ENCODE measurements at places on chromosomes 5 and 9. TPM values are rescaled to one million over a fixed set of nuclear protein-coding genes. Genes with fewer than 3 reads are reported as not detected.
A peak's percentile ranks its signal among the peaks of the same experiment; 100 is the strongest.

GRCh38 chr5:113384782-113385285, 50.0 kb downstream of the TSSK1B start:
- no peak overlapping the region for H3K27ac ChIP-seq
- H3K36me3 ChIP-seq: no peaks in the 10 kb centered on the region
- H3K4me1 ChIP-seq: no peaks in the 10 kb centered on the region
- no peaks in the 10 kb centered on the region for H3K27me3 ChIP-seq
- H3K4me3 ChIP-seq: no peak overlapping the region

DNA sequence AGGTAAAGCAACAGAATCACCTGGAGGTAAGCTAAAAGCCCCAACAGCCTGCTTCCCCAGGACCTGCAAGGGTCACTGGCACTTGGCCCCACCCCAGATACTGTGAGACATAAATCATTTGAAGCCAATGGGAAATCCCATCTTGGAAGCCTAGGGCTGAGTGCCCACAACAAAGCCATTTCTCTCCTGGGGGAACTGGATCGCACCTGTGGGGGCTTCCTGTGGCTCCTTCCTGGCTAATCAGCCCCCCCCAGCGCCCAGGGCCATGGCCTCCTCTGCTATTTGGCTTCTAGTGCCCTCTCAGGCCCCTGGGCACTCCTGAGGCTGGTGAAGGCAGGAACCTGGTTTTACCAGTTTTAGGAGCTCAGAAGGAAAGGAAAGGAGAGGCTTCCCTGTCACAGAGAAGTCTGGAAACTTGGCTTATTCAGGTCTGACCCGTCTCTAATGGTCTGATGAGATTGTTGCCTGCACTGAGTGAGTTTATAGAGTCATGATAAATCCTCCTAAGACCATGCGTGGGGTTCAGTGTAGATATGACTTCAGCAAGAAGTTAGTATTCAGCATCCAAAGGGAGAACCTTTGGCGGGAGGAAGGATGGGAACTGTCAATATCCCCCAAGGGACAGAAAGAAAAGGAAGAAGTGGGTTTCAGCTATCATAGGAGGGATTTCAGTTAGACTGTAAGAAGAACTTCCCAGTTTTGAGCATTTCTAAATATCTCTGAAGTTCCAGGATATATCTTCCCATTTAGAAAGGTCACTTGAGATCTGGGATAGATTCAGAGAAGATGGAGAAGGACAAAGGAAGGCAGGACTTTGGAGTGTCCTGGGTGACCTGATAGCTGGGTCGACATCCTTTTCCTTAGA, 1.2 kb downstream of the KCNMB1 start:
- no peaks in the 10 kb centered on the region for H3K36me3 ChIP-seq
- H3K27me3 ChIP-seq: no peaks in the 10 kb centered on the region
- H3K27ac ChIP-seq: peak overlapping the region; percentile 97
- H3K4me3 ChIP-seq: peak overlapping the region; percentile 80
- no peak for DNase-seq

DNA sequence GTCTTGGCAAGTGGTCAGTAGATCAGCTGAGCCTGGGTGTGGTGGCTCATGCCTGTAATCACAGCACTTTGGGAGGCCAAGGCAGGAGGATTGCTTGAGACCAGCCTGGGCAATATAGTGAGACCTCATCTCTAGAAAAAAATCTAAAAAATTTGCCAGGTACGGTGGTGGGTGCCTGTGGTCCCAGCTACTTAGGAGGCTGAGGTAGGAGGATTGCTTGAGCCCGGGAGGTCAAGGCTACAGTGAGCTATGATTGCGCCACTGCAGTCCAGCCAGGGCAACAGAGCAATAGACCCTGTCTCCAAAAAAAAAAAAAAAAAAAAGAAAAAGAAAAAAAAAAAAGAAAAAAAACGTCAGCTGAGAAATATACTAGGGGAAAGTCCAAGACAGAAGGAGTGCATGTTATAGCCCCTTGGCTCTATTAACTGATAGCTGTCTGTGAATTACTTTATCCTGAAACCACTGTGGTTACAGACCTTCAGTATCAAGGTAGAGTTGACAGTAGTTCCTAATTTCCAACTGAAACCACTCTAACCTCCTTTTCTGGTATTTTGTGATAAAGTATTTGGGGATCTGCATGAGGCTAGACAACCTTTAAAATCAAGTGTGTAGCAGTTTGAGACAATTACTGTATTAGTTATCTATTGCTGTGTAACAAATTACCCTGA, 2.3 kb upstream of the INIP start:
- no peak for DNase-seq
- no peak overlapping the region for H3K4me3 ChIP-seq
- H3K27me3 ChIP-seq: no peaks in the 10 kb centered on the region
- H3K27ac ChIP-seq: no peak overlapping the region

DNA sequence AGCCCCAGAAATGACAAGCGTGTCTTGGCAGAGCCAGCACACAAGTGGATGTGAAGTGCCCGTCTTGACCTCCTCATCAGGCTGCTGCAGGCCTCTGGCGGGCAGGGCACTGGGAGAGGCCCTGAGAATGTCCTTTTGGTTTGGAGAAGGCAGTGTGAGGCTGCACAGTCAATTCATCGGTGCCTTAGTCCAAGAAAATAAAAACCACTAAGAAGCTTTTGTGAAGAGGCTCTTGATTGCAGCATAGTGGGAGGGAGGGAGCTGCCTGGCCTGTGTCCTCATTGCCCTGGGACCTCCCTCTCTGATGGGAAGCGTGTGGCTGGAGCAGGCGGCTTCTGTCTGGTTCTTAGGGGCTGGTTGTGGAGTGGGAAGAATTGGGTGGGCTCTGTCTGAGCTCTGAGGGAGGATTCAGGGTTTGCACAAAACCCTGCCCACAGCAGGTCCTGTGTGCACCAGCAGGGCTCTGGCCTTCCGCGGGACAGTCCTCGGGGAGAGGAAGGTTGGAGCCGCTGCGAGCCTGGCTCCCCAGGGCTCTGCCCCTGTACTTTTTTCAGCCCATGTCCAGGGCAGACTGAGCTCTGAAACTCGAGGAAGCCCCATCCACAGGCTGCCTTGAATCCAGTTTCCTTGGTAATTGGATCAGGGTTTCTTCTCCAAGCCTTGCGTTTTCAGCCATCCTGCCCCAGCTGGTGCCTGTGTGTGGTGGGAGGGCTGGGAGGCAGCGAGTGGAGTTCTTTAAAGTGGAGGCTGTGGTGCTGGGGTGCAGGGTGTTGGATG, 1.1 kb downstream of the HRCT1 start:
- peak overlapping the region; percentile 88 for H3K27ac ChIP-seq
- no peak overlapping the region for H3K4me3 ChIP-seq
- DNase-seq: peak; percentile 82
- no peaks in the 10 kb centered on the region for H3K36me3 ChIP-seq

DNA sequence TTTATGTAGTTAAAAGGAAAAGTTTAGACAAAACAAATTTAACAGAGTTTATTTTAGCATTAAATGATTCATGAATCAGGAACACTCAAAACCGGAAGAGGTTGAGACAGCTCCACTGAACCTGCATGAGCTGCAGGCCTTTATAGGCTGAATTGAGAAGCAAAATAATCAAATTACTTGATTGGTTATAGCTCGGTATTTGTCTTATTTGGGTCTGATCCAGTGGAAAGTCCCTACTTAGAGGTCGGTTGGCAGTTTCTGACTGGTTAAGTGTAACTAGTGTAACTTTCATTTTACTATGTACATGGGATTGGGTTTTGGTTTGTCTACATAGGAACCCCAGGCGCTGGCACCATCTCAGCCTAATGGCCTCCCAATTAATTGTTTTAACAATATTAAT, 74.1 kb upstream of the PIK3R1 start:
- no peaks in the 10 kb centered on the region for H3K27me3 ChIP-seq
- no peaks in the 10 kb centered on the region for H3K4me1 ChIP-seq
- no peak for DNase-seq
- H3K36me3 ChIP-seq: no peaks in the 10 kb centered on the region

DNA sequence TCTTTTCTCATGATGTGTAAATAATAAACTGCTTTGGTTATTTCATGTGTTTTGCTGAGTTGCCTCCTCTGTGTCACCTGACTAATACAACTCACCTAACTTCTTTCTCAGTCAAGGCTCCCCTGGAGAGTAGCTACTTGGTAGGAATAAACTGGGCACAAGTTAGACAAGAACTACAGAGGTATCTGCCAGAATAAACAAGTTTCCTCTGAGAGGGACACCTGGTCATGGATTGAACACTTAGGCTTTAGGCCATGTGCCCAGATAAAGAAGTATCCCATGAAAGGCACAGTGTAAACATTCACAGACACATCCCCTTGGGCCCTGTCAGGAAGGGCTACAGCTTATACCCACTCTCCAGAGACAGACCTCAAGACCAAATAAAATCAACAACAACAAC, 532.5 kb downstream of the KIF4B start:
- H3K4me1 ChIP-seq: no peaks in the 10 kb centered on the region
- no peak overlapping the region for H3K27ac ChIP-seq
- H3K36me3 ChIP-seq: no peaks in the 10 kb centered on the region
- DNase-seq: no peak
- H3K4me3 ChIP-seq: no peak overlapping the region

- H3K4me1 ChIP-seq: no peaks in the 10 kb centered on the region
- H3K36me3 ChIP-seq: no peaks in the 10 kb centered on the region
- H3K27me3 ChIP-seq: no peaks in the 10 kb centered on the region
- no peak overlapping the region for H3K4me3 ChIP-seq
- no peak for DNase-seq
- H3K27ac ChIP-seq: no peak overlapping the region
Measured at GRCh38 chr9:106417685-106418084, 445.3 kb upstream of the ZNF462 start.

GRCh38 chr5:156920042-156920860, 42.8 kb downstream of the TIMD4 start:
- peaks cover 1% of the 10 kb centered on the region for H3K27me3 ChIP-seq
- no peaks in the 10 kb centered on the region for H3K4me1 ChIP-seq
- H3K36me3 ChIP-seq: no peaks in the 10 kb centered on the region
- no peak overlapping the region for H3K27ac ChIP-seq
- DNase-seq: no peak
- H3K4me3 ChIP-seq: no peak overlapping the region

P4HA2 gene
- 68.1 TPM for total RNA-seq

DRD1 gene
- 0.62 TPM for total RNA-seq

FOXD4L5 gene
- total RNA-seq: 0.45 TPM

CREBRF gene
- total RNA-seq: 61.1 TPM

TRIM36 gene
- total RNA-seq: 4.4 TPM
